Activated CD8-positive, alpha-beta memory T cell treated with anti-CD3 and anti-CD28 coated beads, Interleukin-2, amount 10 ng/mL, durations not matched to agents 7 days and 5 days (primary cell): ENCODE measurements at places on chromosomes 12 and 14. TPM values are rescaled to one million over a fixed set of nuclear protein-coding genes. Genes with fewer than 3 reads are reported as not detected.

Gene TMEM120B
- 11.0 TPM for total RNA-seq

Gene TBX3
- total RNA-seq = not detected

Gene RNASE4
- total RNA-seq = 0.75 TPM

Gene CLEC4D
- not detected for total RNA-seq

Gene MIPOL1
- total RNA-seq = not detected

Gene DNAJC22
- 0.05 TPM for total RNA-seq

Gene CCDC175
- not detected for total RNA-seq

Gene CLEC9A
- not detected for total RNA-seq

Gene KRT72
- total RNA-seq = not detected

Gene KLRG1
- 4.3 TPM for total RNA-seq

Gene ENDOU
- total RNA-seq = not detected

Gene KRT85
- not detected for total RNA-seq

Gene NFE2
- not detected for total RNA-seq

Gene TPPP2
- not detected for total RNA-seq

Gene MMP17
- not detected for total RNA-seq

Gene KRT82
- total RNA-seq = not detected

Gene DICER1
- 61.4 TPM for total RNA-seq

Gene GLI1
- 0.52 TPM for total RNA-seq

Gene SCARB1
- 17.2 TPM for total RNA-seq

Gene HOXC9
- not detected for total RNA-seq

Gene CBLN3
- total RNA-seq = 7.1 TPM

Gene AJUBA
- total RNA-seq = 0.41 TPM

Gene MUCL1
- total RNA-seq = not detected

Gene ADAM20
- total RNA-seq = 0.53 TPM

Gene KRT77
- total RNA-seq = not detected

Gene LRRC10
- not detected for total RNA-seq

Gene SYCP3
- total RNA-seq = 0.93 TPM

Gene OR9K2
- not detected for total RNA-seq

Gene RNF212B
- total RNA-seq = not detected

Gene CFAP251
- 0.21 TPM for total RNA-seq

Gene CLEC4E
- not detected for total RNA-seq

Gene FBRSL1
- 48.6 TPM for total RNA-seq

Gene PMEL
- total RNA-seq = 0.23 TPM

Gene RPGRIP1
- total RNA-seq = not detected
